Ammon's horn (tissue), 1 donor: ENCODE measurements at places on chromosomes 4 and X.
A peak's percentile ranks its signal among the peaks of the same experiment; 100 is the strongest.

DNA sequence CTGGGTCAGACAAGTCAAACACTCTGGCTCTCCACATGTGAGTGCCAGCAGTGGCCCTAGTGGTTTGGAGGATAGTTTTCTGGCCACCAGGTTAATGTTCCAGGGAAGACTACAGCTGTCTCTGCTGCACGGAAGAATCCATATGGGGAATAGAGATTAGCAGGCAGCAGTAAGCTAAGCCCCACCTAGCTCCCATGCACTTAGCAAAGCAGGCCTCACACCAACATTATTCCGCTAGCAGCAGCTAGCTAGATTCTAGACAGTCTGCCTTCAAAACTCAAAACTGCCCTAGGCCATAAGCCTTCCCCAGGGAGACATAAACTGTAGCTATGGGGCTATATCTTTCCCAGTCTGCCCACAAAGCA, 203.4 kb downstream of the CHIC1 start:
- no peak for DNase-seq

DNA sequence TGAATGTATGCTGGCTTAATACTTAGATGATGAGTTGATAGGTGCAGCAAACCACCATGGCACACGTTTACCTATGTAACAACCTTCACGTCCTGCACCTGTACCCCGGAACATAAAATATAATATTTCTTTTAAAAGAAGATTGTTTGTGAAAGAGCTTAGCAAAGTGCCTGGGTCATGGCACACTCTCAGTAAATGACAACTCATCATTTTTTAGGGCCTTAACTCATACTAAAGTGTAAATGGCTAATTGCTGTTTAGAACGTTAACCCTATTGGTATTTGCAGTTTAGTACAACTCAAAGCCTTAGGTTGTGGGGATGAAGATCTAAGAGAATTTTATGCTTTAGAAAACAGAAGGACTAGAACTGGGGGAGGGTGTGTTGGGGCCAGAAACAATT, 67.7 kb downstream of the SEL1L3 start:
- DNase-seq: no peak

DNA sequence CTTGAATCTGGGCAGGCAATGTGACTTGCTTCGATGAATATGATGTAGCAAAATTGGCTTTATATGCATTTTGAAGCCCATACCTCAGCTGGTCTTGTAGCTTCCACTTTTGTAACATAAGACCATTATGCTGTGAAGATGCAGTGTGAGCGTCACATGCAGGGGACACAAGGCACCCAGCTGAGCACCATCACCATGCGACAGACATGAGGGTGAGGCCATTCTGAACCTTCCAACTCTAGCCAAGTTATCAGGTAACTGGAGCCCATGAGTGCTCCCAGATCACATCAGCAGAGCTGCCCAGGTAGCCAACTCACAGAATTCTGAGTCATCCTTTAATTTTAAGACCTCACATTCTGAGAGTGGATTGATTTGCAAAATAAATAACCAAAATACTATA, 705.9 kb downstream of the FSTL5 start:
- no peak for DNase-seq

- DNase-seq: no peak
These were observed 46.8 kb downstream of the CC2D2A start for GRCh38 chr4:15516494-15516893.

DNA sequence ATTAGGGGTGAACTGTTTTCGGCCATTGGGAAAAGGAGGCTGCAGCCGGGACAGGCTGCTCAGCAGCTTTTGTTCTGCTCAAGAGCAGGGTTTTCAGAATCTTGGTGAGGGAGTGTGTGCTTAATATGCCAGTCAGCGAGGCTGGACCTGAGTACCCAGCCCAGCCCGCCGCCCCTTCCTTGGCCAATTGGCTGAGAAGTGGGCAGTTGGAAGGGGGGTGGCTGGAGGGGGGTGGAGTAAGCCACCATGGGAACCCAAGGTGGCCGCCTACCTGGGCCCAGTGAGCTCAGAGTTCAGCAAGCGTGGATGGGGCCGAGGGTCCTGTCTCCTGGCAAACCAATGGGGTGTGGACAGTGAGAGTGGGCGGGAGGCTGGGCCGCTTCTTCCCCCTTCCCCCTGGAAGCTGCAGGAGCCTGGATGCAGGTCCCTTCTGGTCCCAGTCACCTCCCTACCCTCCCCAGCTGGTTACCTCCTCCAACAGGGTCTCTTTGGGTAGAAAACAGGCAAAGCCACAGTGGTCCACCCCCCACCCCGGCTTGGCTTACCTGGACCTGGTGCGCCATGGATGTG, 52.5 kb downstream of the SORCS2 start:
- DNase-seq: peak; percentile 61

DNA sequence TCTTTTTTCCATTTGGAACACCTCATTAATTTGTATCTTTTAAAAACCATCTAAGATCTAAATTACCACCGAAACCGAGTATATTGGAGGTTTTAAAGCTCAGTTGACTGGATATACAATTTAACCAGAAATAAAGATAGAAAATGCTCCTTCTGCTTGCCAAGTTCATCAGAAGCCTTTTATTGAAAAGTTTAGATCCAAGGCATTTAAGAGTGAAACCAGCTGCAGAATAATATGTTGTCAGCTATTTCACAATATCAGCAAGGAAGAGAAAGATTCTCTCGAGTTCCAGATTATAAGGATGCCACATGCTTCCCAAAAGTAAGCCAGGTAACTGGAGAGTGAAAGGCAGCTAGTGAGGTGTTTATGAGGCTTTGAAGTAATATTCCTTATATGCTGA, 217.4 kb downstream of the DCTD start:
- no peak for DNase-seq

DNA sequence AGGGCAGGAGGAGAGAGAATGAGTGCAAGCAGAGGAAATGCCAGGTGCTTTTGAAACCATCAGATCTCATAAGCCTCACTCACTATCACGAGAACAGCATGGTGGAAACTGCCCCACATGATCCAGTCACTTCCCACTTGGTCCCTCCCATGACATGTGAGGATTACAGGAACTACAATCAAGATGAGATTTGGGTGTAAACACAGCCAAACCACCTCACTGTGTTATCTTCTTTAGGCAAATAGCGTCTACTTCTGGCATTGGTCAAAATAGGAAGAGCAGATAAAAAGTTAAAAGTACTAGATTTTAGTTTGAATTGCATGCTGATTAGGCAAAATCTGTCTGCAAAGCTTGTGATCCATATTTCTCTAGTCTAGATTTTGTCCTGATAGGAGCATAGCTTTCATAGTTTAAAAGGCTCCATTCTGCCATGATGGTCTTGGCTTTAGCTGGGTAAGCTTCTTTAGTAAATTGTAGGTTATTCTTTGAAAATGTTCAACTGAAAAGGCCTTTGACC, 267.5 kb downstream of the NKX6-1 start:
- no peak for DNase-seq

DNA sequence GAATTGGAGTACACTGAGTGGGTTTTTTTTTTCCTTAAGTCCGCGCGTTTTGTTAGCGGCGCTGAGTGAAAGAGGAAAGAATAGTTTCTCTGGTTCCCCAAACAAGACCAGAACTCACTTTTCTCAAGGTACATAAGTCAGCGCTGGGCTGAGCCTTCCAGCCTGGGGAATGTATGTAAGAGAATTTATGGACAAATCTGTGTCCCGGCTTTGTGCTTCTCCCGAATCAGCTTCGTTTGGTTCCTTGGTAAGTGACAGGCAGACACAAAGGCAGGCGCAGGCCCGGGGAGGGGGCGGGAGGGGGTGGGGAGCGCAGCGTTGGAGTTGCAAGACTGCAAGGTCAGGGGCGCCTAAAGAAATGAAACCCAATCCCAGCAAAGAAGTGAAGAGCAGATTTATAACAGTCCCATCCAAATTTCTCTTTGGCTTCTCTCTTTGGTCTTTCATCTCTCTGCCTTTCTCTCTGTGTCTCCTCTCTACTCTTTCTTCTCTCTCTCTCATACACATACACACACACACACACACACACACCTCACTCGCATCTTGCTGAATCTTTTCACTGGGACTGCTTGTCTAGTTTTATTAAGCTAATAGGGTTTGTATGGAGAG, 981 bp downstream of the TET2 start:
- DNase-seq: peak; percentile 68

- no peak for DNase-seq
These were observed 19.8 kb upstream of the USP27X start for GRCh38 chrX:49859491-49859890.

DNA sequence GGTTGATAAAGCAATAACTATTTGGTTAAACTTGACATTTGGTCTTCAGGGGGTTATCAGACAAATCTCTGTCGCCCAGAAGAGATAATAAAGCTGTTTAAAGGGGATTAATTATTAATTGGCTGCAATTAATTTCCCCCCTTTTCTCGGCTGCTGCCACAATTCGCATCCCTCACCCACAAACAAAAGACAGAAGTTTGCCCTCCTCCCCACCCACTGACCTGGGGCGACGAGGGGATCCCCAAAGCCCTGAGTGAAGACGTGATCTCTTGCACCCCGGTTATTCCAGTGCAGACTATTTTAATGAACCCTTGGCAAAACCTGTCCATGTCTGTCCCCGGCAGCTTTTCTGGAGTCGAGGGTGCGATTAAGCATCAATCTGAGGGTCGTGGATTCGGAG, 55.7 kb upstream of the TMEM33 start:
- no peak for DNase-seq

DNA sequence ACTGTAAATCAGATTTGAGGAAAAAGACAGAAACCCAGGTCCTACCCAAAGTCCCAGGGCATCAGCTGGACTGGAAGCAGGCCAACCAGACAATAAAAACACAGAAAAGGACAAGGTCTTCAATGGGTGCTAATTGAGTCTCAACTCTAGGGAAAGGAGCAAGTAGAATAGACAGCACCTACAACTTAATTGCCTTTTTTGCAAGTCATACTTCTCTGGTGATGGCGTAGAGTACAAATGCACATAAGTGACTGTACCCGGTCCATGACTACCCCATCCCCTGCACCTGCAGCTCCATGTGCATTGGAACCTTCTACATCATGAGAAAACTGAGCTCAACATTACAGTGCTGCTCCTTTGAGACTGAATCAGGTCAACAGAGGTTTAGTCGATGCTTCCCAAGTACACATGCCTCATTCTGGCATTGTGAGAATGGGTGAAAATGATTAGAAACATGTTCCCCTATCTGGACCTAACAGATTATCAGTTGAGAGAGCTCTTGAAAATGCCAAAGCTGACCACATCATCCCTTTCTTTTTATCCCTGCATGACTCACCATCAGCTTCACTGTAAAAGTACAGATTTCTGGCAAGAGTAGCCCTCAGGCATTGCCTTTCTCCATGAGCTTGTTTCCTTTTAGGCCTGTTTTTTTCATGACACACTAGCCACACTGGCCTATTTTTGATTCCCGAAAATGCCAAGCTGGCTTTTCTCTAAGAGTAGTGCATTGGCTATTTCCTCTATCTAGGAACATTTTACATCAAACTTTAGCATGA, 298.3 kb downstream of the HS3ST1 start:
- DNase-seq: peak; percentile 6

DNA sequence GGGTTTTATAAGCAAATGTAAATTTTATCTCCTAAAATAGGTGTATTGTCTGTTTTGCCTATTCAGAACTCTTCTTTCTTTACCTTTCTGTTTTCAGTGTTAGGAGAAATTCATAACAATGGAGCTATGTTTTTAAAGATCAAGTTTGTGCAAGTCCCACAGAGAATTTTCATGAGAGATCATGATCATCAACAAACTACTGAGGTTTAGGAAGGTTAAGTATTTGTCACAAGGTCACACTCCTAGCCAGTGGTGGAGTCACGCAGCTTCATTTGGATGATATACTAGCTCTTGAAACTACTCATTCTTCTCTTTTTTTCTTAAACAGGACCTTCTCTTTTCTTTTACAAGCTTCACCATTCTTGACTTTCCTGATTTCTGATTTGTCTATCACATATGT, 892.6 kb upstream of the FRG1 start:
- no peak for DNase-seq

DNA sequence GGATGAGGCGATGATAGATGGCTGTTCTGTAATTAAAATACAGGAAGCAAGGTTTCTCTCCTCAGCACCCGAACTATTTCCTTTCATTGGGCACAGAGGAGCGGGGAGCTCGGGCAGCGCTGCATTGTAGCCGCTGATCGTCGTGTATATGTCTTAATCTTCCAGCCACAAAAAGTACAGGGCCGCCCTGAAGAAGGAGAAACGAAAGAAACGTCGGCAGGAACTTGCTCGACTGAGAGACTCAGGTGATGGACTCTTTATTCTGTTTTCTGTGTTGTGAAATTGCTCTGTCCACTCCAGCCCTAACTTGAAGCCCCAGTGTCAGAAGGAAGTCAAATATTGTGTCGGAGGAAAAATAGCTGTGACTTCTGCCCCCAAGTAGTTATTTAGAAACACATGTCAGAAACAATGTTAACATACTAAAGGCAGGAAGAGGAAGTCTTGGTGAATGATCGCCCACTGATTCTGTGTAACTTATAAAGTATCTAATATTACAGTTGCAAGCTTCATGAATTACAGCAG, 546 bp downstream of the ZRSR2 start:
- DNase-seq: peak; percentile 4
